Activated T-cell treated with anti-CD3 and anti-CD28 coated beads, Interleukin-2, amount 50 U/mL, for 24 hours (primary cell): ENCODE measurements at places on chromosomes 6 and 20.
A peak's percentile ranks its signal among the peaks of the same experiment; 100 is the strongest.

DNA sequence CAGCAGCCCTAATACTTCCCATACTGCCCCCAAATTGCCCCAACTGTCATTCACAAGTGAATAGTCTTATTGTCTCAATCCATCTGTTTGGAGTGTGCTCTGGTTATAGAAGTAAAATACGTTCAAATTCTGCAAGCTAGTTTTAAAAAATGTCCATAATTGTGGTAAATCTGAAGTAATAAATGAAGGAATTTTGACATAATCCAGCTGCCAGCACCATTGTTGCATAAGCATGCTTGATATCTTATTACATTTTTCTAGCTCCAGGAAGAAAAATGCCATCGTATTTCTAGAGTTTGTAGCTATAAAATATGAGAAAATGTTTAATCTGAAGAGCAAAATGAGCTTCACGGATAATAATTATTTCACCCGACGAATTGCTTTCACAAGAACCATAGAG, 664.7 kb downstream of the RFPL4B start:
- DNase-seq: no peak

DNA sequence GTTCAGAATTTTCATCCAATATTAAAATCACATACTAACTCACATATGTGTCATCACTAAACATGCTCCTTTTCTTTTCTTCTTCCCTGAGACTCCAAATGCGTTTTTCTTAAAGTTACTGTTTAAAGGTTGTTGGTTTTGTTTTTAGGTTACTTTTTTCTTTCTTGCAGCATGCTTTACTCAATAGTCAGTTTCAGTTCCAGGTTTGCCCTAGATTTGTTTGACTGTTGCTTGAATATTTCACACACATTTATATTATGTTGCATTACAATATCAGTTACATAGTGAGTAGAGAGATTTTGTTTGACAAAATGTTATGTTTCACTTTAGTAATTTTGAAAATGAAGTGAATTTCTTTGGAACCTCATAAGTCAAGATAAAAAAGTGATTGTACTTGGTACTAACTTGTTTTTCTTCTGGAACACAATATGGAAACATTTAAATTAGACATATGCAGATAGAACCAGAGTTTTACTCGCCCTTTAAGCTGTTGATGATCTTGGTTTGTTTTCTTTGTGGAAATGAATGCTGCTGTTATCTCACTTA, 27.3 kb downstream of the FNDC1 start:
- DNase-seq: no peak

- DNase-seq: no peak
Measured at GRCh38 chr6:46637145-46637544, 15.5 kb downstream of the CYP39A1 start.

GRCh38 chr6:138231381-138231886, 13.1 kb upstream of the PBOV1 start:
- no peak for DNase-seq

- no peak for DNase-seq
Measured at GRCh38 chr20:18754030-18754652, 59.4 kb upstream of the SCP2D1 start.

GRCh38 chr6:47235964-47236760, 73.5 kb downstream of the TNFRSF21 start:
- no peak for DNase-seq

- peak; percentile 65 for DNase-seq
Measured at GRCh38 chr6:33344701-33345697, 27.5 kb upstream of the ZBTB22 start.

- no peak for DNase-seq
Measured at GRCh38 chr20:16350465-16350864, 222.8 kb downstream of the KIF16B start.
